Activated T-cell treated with anti-CD3 and anti-CD28 coated beads, Interleukin-2, amount 50 U/mL, for 72 hours (primary cell): ENCODE measurements at places on chromosomes 2 and 18. TPM values are rescaled to one million over a fixed set of nuclear protein-coding genes. Genes with fewer than 3 reads are reported as not detected.

- H3K27ac ChIP-seq: peak overlapping the region; percentile 83
- no peak for DNase-seq
- peak overlapping the region; percentile 87 for H3K4me3 ChIP-seq
- H3K4me1 ChIP-seq: peaks cover 14% of the 10 kb centered on the region
- H3K27me3 ChIP-seq: peaks cover 21% of the 10 kb centered on the region
Observed at GRCh38 chr2:227783404-227784138, 30.1 kb upstream of the CCL20 start.

DNA sequence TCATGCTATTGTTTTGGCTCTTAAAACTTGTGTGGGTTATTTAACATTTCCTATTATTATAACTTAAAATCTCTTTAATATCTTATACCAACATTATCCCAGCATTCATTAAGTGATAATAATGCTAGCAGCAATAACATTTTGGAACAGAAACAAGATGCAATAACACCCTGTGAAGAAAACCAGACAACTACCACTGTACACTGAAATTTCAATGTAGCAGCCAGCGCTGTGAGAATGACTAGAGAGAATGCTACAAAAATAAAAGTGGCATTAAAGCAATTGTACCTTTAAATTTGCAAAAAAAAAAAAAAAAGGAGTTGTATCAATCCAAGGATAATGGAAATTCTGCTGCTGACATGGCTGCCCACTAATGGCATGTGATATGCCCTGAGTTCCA lies 269.9 kb downstream of the TTC32 start:
- no peaks in the 10 kb centered on the region for H3K4me1 ChIP-seq
- peaks cover 9% of the 10 kb centered on the region for H3K27me3 ChIP-seq
- no peak overlapping the region for H3K4me3 ChIP-seq
- no peak for DNase-seq
- peaks cover under 1% of the 10 kb centered on the region for H3K36me3 ChIP-seq

DNA sequence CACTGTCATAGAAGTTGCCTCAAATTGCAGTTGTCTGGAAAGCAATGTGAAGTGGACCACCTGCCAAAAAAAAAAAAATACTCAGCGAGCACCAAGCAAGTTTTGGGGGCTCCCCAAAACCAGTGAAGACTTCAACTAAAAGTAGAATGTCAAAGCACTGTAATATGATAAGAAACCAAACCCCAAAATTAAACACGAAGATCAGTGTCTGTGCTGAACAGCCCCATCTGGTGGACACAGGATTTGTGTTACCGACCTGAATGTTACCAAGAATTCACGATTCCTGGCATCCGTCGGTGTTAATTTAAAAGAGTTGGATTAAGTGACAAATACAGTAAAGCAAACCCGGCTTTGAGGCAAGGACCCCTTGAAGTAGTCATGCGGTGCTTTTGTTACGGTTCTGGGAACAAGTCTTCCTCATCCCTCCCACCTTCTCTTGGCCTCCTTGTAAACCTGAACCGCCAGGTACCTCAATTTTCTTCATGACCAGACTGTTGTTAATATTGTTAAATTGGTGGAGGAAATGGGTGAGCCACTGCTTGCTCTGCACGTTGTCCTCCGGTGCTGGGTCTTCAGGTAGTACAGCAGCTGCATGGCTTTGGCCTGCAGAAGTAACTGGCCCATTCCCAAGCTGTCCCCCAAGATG lies 31.3 kb upstream of the SSB start:
- peaks cover 7% of the 10 kb centered on the region for H3K27me3 ChIP-seq
- DNase-seq: peak; percentile 59
- H3K4me3 ChIP-seq: peak overlapping the region; percentile 36
- H3K4me1 ChIP-seq: peaks cover 4% of the 10 kb centered on the region

POTEC gene
- total RNA-seq: not detected

DNA sequence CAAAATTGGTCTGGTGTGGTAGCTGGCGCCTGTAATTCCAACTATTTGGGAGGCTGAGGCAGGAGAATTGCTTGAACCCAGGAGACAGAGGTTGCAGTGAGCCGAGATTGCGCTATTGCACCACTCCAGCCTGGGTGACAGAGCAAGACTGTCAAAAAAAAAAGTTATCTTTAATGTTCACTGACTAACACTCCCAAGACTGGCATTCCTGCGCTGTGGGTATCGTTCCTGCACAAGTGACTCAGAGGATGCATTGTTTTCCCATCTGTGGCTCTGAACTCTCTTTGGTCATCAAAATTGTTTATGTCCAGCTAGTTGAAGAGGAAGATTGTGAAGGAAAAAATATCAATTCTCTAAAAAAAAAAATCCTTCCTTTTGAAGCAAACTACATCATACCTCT lies 539.0 kb downstream of the SOX11 start:
- no peak overlapping the region for H3K4me3 ChIP-seq
- no peaks in the 10 kb centered on the region for H3K4me1 ChIP-seq
- no peaks in the 10 kb centered on the region for H3K36me3 ChIP-seq
- no peaks in the 10 kb centered on the region for H3K27me3 ChIP-seq
- DNase-seq: no peak
- no peak overlapping the region for H3K27ac ChIP-seq

DYNC2LI1 gene
- total RNA-seq: 34.6 TPM

GRCh38 chr2:42401773-42402172 lies 40.8 kb upstream of the COX7A2L start:
- H3K36me3 ChIP-seq: no peaks in the 10 kb centered on the region
- DNase-seq: no peak
- no peak overlapping the region for H3K27ac ChIP-seq
- H3K4me3 ChIP-seq: no peak overlapping the region

DNA sequence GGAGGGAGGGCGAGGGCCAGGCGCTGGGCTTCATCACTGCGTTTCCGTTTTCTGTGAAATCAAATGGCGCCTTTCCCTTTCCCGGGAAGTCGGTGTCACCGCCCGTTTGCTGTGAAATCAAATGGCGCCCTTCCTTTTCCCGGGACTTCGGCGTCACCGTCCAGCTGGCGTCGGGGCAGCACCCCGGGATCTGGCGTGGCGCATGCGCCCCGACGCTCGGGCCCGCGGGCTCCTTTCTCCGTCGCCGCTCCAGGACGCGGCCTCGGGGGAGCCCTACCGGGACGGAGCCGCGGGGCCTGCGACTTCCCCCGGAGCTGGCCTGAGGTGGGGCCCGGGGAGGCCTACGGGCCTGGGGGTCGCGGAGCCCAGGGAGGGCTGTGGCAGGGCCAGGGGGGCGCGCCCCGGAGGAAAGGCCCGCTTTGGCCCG lies at the start of gene FAM228A:
Gene FAM228A (plus strand): TSS at position 203 of the 427 bp plus-strand sequence. CDS start 428 bp downstream, outside the sequence.
- no peak within 1 kb of the TSS for H3K4me3 ChIP-seq
- no peaks in the 10 kb centered on the region for H3K27me3 ChIP-seq
- no peaks in the 10 kb centered on the region for H3K4me1 ChIP-seq
- DNase-seq: no peak
- peaks cover 1% of the 10 kb centered on the region for H3K36me3 ChIP-seq

CCDC102B gene
- total RNA-seq: 4.3 TPM

SPEG gene
- 6.9 TPM for total RNA-seq

DNA sequence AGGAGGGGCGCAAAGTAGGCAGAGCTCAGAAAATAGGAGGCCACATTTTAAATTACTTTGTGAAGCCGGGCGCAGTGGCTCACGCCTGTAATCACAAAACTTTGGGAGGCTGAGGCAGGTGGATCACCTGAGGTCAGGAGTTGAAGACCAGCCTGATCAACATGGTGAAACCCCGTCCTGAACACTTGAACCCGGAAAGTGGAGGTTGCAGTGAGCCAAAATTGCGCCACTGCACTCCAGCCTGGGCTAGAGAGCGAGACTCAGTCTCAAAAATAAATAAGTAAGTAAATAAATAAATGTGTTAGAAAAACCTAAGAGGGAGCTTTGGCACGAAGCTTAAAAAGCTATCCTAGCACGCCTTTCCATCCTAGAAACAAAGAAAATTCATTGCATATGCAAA lies 105.5 kb downstream of the TFCP2L1 start:
- no peaks in the 10 kb centered on the region for H3K27me3 ChIP-seq
- H3K36me3 ChIP-seq: no peaks in the 10 kb centered on the region
- H3K4me1 ChIP-seq: no peaks in the 10 kb centered on the region
- H3K27ac ChIP-seq: no peak overlapping the region
- DNase-seq: no peak

DNA sequence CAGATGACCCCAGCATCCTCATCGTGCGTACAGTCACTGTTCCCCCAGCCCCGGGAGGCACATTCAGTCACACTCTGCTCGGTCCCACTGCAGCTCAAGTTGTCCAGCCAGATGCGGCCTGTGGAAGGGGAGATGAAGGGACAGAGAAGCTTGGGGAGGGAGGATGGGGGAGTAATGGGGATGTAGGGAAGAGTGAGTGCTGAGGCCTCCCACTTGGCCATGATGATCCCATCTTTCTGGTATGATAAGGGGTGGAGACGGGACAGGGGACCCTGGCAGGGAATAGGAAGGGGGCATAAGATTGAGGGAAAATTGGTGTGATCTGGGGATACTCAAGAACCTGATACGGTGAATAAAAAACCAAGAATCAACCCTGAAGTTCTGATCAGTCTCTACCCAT lies 3.5 kb downstream of the LOXL3 start:
- no peaks in the 10 kb centered on the region for H3K36me3 ChIP-seq
- peaks cover 28% of the 10 kb centered on the region for H3K4me1 ChIP-seq
- H3K27ac ChIP-seq: no peak overlapping the region
